ENCODE measurements at places on chromosomes 7 and 10. TPM values are rescaled to one million over a fixed set of nuclear protein-coding genes. Genes with fewer than 3 reads are reported as not detected.

PAPOLB gene
- total RNA-seq: not detected

CXCL12 gene
- not detected for total RNA-seq

GPR15LG gene
- not detected for total RNA-seq

DRGX gene
- not detected for total RNA-seq

LIPN gene
- total RNA-seq: not detected

CRHR2 gene
- not detected for total RNA-seq

FAM13C gene
- total RNA-seq: not detected

UCMA gene
- not detected for total RNA-seq

TMEM225B gene
- total RNA-seq: 1.3 TPM

CCDC186 gene
- 21.2 TPM for total RNA-seq

STEAP4 gene
- not detected for total RNA-seq

GRM3 gene
- total RNA-seq: not detected

ADGRA1 gene
- total RNA-seq: not detected

ZDHHC4 gene
- 33.6 TPM for total RNA-seq

ADAMTS14 gene
- not detected for total RNA-seq

EIF5AL1 gene
- total RNA-seq: 1.2 TPM

CAPZA2 gene
- total RNA-seq: 127 TPM

OIT3 gene
- total RNA-seq: not detected

ETV1 gene
- total RNA-seq: not detected

CCDC172 gene
- total RNA-seq: not detected

RPEL1 gene
- total RNA-seq: not detected

MYOZ1 gene
- total RNA-seq: not detected
